ENCODE measurements at places on chromosomes 1 and 21.

- DNase-seq, result peak; percentile 61
Measured at GRCh38 chr1:111776391-111776790, 20.7 kb downstream of the DDX20 start.

GRCh38 chr1:10178597-10179405 is 31.6 kb upstream of the KIF1B start:
- DNase-seq, result no peak

- no peak for DNase-seq
Measured at GRCh38 chr1:231099996-231100767, 60.1 kb upstream of the FAM89A start.

GRCh38 chr1:6935361-6935883 is 150.2 kb downstream of the CAMTA1 start:
- DNase-seq, result peak; percentile 13
